CD4-positive, alpha-beta T cell treated with Interleukin-15 for 4 hours (primary cell): ENCODE measurements at places on chromosomes 12 and 14.

- DNase-seq, result no peak
These were observed 33.0 kb downstream of the MPHOSPH9 start for GRCh38 chr12:123199936-123200335.

GRCh38 chr14:77355811-77356210, 21.1 kb downstream of the TMED8 start:
- no peak for DNase-seq

DNA sequence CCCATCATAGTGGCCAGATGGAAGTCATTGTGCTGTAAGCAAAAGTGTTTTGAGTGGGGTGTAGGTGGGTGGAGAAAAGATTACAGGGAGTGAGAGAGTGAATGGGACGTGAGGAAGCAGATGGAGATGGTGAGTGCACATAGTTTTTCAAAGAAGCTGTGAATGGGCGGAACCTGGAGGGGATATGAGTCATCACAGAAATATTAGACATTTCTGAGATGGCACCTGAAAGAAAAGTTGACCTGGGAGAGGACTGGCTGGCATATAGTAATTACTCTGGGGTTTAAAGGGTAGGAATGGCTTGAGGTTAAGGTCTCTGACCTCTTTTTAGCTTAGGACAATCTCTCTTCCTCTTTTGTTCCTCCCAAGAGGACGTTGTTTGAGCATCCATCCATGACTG, 50.5 kb downstream of the ANO4 start:
- DNase-seq, result no peak

DNA sequence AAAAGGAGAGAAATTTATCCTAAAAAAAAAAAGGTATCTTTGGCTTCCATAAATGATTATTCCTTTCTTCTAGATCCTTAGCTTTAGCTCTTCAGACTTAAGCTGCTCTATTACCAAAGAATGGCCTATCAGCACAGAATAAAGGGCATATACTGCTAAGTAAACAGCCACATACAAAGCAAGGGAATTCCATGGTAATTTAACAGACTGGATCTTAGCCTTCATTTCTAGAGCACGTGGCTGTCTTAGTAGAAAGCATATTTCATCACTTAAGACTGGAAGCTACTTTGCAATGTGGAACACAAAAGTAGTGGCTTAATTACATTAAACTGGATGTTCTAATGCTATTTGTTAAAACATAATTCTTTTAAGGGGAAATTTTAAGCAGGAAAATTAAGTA, 23.1 kb downstream of the TMED10 start:
- no peak for DNase-seq

DNA sequence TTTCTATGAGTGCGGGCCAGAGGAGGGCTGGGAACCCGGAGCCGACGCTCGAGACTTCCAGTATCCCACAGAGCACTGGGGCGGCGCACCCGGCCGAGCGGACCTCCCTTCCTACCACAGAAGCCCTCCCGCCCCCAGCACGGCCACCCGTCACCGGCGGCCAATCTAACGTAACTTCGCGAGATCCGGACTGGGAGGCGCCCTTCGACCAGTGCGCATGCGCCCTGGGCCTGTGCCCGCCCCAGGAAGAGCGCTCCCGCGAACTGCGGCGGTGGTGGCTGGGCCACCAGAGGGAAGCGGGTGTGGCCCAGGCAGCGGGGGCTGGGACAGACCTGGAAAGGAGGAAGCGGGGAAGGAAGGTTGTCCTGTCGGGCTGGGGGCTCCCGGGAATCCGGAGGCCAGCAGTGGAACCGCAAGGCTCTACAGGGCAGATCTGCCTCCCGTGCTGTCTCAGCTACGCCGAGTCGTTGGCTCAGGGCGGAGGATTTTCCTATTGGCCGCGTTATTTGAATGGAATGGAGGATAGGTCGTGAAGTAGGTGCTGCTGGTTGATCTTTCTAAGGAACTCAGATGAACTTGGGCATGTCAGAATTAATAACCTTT, at the start of gene PPP1R12A:
Gene PPP1R12A, minus strand, starts transcription at position 77 of the 603 bp plus-strand sequence. CDS start 166 bp downstream, outside the sequence.
- DNase-seq, result peak; percentile 94

GRCh38 chr12:6520186-6520585, 14.1 kb upstream of the GAPDH start:
- DNase-seq, result no peak

DNA sequence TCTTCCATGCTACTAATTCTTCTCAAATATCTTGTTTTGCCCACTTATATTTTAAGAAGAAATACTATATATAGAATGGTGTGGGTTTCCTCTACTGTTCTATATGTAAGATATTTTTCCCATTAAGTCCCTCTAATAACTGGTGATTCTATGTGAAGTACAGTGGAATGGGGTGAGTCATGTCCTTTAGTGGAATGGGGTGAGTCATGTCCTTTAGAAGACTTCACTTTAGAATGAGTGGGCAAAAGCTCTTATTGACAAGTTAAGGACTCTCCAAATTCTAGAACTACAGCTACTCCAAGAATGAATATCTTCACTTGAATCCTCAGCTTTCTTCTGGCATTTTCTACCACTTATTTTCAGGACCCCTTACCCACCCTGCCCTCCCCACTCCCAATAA, 349.9 kb downstream of the ETNK1 start:
- no peak for DNase-seq

- DNase-seq, result no peak
These were observed 3.1 kb upstream of the AP4S1 start for GRCh38 chr14:31022386-31022785.

DNA sequence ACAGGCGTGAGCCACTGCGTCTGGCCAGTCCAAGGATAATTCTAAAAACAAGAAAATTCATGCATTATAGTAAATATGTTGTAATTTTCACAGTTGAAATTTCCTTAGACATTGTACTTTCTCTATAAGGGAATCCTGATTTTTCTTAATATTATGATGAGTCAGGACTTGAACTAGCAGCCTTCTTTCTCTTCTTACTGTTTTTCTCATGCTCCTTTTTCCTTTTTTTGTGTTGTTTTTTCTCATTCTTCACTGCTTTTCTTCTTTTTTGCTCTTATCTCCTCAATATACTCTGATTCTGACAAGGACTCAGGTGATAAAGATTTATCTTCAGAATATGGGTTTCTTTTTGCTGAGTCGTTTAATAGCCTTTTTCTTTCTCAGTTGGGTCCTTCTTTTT, 117.7 kb downstream of the LMNTD1 start:
- no peak for DNase-seq

- no peak for DNase-seq
These were observed 353.2 kb downstream of the BCAT1 start for GRCh38 chr12:24595652-24596235.
